ENCODE measurements at places on chromosomes 2 and 18. TPM values are rescaled to one million over a fixed set of nuclear protein-coding genes. Genes with fewer than 3 reads are reported as not detected.

The SH3RF3 gene
- 6.3 TPM for total RNA-seq

The CCDC148 gene
- 13.1 TPM for total RNA-seq

The MRO gene
- total RNA-seq = 1.3 TPM

The OTOS gene
- total RNA-seq = not detected

The ROCK2 gene
- 95.9 TPM for total RNA-seq

The SERPINB10 gene
- total RNA-seq = 1.3 TPM

The GKN2 gene
- not detected for total RNA-seq

The SAG gene
- total RNA-seq = 16.7 TPM

The IL36G gene
- not detected for total RNA-seq

The LYG2 gene
- not detected for total RNA-seq
